ENCODE measurements at places on chromosomes 1 and 21.

DNA sequence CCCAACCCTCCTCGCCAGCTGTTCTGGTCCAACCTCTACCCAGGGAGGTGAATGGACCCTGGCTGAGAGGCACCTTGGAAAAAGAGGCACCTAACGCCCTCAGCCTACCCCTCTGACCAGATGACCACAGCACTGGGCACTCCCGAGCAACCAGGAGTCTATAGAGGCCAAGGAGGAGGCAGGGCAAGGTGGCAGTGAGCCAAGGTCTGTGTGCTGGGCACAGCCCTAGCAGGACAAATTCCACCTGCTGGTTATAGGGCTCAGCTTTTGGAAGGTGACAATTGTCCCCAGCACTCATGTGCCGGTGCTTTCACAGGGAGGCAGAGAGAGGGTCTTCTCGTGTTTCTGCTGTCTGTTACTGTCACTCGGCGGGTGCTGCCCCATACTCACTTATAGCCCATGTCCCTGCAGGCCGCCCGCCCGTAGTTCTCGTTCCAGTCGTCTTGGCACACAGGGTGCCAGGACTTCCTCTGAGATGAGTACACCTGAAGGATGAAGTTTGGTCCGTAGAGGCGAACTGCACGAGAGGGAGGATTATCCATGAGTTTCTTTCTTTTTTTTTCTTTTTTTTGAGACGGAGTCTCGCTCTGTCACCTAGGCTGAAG, 27.8 kb downstream of the TMPRSS2 start:
- no peak for DNase-seq

DNA sequence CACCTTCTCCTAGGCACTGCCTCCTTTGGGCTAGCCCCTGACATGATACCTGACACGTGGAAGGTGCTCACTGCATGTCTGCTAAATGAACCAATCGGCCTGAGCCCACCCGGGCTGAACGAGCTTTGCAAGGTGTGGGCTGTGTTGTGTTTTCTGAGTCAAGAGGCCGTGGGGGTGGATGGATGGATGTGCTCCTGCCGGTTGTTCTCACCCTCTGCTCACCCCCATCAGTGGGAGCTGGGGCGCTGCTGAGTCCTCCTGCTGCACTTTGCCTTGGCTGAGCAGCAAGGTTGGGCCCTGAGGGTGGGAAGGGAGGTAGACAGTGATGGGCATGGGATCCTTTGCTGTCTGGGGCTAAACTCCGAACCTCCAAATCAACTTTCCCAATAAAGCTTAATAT, 6.7 kb upstream of the CACNA1E start:
- DNase-seq = no peak

DNA sequence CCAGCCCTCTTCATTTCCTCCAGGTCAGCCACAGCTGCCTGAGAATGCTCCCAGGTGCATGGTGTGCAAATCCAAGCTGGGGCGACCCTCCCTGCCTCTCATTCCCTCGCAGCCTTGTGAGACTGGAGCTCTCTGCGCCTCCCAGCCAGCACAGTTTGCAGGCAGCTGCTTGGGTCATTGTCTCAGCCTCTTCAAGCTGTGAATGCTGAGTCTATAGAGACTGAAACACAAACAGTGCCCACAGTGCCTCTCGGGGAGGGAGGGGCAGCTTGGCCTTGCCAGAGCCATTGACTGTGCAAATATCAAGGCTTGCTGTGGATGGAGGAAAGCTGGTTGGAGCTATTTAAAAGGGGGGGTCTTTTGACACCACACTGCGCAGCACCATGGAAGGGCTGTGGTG, 10.6 kb downstream of the PLXNA2 start:
- DNase-seq = no peak

- no peak for DNase-seq
These were observed 30.3 kb downstream of the TSNAX start for GRCh38 chr1:231558708-231559185.

DNA sequence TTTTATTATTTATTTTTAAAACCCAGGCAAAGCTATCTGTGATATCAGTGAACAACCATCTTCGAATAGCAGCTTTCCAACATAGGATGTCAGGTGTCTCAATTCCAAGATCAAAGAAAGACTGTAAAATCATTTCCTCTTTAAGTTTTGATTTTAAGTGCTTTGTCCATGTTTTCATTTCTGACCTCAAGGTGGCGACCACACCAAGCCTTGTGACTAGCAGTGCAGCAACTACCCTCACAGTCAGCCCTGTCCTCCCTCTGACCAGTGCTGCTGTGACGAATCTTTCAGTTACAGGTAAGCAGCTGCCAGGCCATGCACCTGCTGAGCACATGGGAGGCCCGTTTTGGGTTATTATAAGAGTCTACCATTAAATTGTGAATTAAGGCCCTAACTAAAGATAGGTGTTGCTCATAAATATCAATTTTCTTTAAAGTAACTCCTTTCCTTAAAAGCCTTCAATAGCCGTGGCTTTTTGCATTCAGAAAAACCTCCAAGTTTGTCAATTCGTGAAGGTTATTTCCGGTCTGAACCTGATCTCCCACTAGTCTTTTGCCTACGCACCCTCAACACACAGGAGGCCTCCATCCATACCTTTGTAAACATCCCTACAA, 117.0 kb downstream of the CD247 start:
- DNase-seq = peak; percentile 17

- DNase-seq = no peak
These were observed 116.3 kb upstream of the C1orf21 start for GRCh38 chr1:184270556-184270955.

- DNase-seq = no peak
These were observed 124.8 kb downstream of the UBE2U start for GRCh38 chr1:64328193-64328592.

- DNase-seq = no peak
These were observed 30.5 kb upstream of the COA6 start for GRCh38 chr1:234342774-234343173.

GRCh38 chr1:203124011-203124410, 3.5 kb upstream of the ADORA1 start:
- DNase-seq = no peak

All from cerebellar nuclear complex (tissue), 1 donor.